Ecto neural progenitor cell (in vitro differentiated cells): ENCODE measurements at places on chromosomes 12 and 14.

DNA sequence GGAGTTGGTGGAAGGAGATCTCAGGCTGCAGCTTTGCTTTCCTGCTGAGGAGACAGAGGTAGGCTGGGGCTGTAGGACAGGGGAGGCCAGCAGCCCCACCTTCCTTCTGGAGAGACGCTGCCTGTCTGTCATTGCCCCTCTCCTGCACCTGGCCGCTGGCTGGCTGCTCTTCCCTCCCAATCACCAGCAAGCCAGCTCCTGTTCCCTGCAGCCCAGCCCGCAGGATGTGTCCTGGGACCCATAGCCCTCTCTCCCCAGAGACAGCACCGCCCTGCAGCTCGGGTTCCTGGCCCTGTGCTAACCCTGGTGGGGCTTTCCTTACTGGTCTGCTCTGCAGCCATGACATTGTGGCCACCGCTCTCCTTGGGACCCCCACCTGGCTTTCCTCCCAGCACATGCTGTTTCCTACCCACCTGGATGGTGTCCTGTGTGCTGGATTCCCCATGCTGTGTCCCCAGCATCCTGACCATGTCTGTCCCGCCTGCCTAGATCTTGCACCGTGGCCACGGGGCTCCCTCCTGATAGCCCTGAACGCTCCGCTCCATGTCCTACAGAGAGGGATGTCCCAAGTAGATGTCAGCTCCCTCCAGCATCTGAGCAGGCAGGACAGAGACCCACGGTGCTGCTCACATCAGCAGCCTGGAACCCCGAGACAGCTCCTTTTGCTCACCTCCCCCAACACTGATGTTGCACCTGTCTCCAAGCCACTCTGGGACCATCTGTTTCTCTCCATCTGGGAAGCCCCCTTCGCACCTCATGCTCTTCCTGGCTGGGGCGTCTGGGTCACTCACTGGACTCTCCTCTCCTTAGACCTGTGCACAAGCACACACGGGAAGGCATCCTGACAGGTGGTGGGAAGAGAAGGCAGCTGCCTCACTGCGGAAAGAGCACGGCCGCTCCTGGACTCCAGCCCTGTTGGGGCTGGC lies 1.1 kb upstream of the MTA1 start:
- DNase-seq, result no peak

DNA sequence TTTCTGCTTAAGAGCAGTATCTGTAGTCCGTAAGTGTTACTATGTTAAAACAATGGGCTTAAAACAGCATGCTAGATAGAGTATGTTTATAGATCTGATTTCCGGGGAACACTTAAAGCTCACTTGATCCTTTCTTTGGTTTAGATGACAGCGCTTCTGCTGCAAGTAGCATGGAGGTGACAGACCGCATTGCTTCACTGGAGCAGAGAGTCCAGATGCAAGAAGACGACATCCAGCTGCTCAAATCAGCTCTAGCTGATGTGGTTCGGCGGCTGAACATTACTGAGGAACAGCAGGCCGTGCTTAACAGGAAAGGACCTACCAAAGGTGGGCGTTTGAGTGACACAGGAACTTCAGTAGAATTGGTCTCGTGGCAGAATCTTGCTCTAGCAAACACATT lies 57.5 kb downstream of the EML1 start:
- no peak for DNase-seq

GRCh38 chr12:4283512-4284255 lies 10.1 kb downstream of the CCND2 start:
- DNase-seq, result peak; percentile 35

DNA sequence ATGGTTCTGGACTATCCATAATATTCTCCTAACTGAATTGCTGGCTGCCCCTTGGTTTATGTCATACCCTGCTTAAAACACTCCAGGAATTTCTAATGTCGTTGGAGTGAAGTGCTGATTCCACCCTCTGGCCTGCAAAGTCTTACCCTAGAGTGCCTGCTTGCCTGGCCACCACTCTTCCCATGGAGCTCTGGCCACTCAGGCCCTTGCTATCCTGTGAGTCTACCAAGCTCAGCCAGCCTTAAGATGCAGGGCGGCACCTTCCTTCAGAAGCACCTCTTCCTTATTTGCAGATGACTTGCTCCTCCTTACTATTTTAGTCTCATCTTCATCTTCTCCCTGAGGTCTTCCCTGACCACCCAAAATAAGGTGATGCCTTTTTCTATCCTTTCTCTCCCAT lies 35.3 kb downstream of the SLC6A15 start:
- no peak for DNase-seq

DNA sequence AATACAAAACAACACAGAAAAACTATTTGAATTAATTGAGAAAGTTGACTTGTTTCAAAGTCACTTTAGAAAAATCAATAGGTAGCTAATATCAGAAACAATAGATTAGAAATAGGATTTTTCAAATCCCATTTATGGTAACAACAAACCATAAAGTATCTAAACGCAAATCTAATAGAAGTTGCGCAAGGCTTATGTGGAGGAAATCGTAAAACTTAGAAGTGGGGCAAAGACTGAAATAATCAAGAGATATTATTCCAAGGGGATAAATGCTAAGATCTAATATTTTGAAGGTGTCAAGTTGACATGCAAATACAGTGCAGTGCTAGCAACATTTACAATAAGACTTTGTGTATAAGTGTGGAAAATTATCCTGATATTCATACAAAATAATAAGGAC lies 87.2 kb downstream of the TRHDE start:
- DNase-seq, result no peak

DNA sequence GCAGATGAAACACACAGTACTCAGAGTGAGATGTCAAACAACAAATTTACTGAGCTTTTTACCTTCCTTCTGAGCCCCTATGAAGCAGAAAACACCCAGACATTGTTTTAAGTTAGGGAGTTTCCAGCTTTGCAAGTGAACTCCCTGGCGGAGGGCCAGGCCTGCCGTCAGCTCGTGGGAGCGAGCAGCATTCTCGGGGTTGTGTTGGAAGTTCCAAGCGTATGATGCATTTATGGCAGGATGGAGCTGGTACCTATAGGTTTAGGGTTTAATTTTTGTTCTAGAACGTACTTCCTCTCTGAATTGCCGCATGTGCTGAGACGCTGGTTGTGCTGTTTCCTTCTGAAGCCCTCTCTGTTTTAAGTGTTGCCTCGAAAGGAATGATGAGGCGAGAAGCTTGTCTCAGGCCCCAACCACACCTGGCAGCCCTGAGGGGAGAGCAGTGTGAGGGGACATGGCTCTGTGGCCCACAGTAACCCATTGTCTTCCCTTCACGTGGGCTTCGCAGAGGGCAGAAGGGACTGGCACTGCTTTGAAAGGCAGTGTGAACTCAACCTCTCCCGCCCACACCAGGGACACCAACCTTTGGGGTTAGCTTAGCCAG lies 76.6 kb downstream of the SSPN start:
- no peak for DNase-seq

DNA sequence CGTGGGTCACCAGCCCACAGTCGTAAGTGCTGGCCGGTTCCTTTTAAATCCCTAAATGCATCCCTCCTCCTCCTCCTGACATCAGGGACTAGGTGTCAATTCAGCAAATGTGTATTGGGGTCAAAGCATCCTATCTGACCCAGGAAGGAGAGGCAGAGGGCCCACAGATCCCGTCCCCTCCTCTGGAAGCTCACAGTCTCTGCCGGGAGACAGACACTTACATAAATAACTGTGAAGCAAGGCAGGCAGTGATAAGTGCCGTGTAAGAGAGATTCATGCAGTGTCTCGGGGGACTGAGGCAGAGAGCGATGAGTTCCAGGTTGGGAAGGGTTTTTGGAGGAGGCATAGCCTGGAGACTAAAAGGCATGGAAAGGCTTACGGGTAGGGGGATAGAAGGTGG lies 44.1 kb downstream of the HRK start:
- DNase-seq, result no peak

GRCh38 chr14:71553779-71554178 lies 378.4 kb upstream of the RGS6 start:
- no peak for DNase-seq

DNA sequence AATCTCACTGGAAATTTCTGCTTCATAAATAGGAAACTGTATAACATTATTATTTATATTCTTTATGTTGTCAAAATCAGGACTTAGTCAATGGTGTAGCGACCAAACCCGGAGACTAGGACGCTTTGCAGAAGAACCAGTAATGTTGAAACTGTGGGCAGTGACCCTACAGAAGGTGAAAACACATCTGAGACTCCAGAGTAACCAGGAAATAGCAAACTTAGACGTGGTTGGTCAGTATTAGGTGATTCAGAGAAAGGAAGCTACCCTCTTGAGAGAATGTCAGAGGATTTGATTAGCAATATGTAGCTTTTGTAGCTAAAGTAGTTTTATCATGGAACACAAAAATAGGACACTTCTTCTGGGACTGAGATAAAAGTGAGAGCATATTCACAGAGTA lies 381.9 kb downstream of the SLC16A7 start:
- DNase-seq, result no peak

GRCh38 chr14:44339231-44339630 lies 167.9 kb downstream of the FSCB start:
- DNase-seq, result no peak

GRCh38 chr12:23753628-23754365 lies 195.7 kb downstream of the SOX5 start:
- peak; percentile 46 for DNase-seq

DNA sequence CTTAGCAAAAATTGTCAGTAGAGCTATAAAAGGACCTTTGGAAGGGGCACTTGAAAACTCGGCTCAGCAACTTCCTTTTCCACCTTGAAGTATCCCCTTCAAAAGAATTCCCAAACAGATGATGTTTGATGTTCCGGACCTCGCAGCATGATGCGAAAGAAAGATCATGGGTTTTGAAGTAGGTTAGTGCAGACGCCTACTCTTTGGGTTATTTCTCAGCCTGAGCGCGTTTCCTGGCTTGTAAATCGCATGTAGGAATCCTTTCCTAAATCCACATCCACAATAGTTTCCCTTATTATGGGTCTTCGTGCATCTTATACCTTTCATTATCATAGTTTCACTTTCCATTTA lies 584 bp upstream of the NEDD1 start:
- DNase-seq, result no peak
